ENCODE measurements at places on chromosomes 2 and 18.

- DNase-seq: no peak
Observed at GRCh38 chr2:58502931-58503330, 261.8 kb upstream of the FANCL start.

DNA sequence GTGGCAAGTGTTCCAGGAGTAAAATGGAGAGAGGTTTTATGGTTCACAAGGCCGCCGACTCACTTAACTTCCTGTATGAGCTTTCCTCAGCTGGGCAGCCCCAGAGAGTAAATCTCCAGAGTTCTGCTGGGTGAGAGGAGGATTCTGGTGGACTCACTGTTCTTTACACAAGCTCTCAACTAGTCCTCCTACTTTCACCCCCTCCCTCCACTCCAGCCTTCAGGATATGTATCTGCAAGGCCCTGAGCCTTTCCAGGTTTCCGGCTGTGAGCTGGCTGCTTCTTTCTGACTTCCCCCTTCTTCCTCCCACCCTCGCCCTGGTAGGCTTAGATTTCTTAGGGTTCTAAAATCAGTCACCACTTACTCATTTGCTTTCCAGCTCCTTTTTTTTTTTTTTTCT, 34.0 kb downstream of the EML6 start:
- no peak for DNase-seq

GRCh38 chr2:219003267-219003634, 10.0 kb upstream of the CRYBA2 start:
- DNase-seq: no peak

GRCh38 chr2:63735931-63736330, 105.8 kb upstream of the UGP2 start:
- no peak for DNase-seq

Data from H4 (cell line).